ENCODE measurements at places on chromosomes 5 and 9.

DNA sequence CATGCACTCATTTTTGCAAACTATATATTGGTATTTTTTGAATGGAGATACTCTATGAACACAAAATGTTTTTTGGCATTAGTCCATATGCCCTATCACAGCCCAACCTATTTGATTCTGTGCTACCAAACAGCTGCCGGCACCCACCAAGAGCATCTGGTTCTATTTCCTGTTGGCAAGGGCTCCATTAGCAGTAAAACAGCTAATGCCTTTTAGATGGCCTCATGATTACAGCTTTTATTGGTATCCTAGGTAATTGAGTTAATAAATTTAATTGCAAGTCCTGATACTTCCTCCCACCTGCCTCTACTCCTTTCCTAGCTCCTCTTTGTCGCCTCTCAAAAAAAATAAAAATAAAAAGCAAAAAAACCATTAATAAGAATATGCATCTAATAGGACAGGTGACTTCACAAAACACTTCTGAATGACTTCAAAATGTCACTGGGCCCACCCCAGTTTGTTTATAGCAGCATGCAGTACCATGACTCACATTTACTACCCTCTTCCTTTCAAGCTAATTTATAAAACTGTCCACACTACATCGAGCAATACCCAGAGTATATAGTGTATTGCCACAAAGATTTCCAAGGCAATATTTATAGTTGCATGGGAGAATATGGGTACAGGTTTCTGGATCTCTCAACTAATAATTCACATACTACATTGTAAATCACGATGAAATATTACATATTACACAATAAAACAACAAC, 620.4 kb downstream of the SLCO4C1 start:
- DNase-seq, result no peak

DNA sequence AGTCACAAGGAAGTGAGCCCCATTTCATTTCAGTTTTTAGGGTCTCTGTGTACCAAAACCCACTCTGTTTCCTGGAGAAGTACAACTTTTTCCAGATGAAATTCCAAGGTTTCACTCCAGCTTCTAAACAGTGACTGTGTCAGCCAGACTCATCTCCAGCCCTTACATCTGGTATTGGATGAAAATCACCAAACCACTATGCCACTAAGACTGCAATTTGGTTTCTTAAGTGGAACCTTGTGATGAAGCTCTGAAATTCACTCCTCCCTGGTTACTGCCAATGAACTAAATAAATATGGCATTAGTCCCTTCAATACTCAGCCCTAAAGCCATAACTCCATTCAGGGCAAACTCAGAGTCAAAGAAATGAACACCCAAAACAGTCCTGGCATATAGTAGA, 211.2 kb upstream of the DAPK1 start:
- no peak for DNase-seq

DNA sequence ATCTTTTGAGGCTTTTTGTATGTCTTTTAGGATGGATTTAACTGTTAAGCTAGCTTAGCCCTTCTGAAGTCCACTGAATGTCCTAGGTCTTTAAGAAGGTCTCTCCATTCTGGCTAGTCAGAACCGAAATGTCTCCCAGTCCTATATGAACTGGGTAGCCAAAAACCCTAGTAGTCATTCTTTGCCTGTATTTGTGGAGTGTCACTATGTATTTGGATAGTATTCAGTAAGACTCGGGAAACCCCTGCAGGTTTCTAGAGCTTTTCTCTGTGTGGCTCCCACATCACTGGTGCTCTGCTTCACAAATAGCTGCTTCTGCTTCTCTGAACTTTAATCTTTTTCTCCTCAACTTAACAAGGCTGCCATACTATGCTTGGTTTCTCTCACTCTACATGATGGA, 68.0 kb downstream of the RIC1 start:
- no peak for DNase-seq

GRCh38 chr9:90722071-90722470, 79.4 kb upstream of the DIRAS2 start:
- DNase-seq, result no peak

GRCh38 chr9:105198023-105198422, 46.4 kb upstream of the SLC44A1 start:
- DNase-seq, result no peak

DNA sequence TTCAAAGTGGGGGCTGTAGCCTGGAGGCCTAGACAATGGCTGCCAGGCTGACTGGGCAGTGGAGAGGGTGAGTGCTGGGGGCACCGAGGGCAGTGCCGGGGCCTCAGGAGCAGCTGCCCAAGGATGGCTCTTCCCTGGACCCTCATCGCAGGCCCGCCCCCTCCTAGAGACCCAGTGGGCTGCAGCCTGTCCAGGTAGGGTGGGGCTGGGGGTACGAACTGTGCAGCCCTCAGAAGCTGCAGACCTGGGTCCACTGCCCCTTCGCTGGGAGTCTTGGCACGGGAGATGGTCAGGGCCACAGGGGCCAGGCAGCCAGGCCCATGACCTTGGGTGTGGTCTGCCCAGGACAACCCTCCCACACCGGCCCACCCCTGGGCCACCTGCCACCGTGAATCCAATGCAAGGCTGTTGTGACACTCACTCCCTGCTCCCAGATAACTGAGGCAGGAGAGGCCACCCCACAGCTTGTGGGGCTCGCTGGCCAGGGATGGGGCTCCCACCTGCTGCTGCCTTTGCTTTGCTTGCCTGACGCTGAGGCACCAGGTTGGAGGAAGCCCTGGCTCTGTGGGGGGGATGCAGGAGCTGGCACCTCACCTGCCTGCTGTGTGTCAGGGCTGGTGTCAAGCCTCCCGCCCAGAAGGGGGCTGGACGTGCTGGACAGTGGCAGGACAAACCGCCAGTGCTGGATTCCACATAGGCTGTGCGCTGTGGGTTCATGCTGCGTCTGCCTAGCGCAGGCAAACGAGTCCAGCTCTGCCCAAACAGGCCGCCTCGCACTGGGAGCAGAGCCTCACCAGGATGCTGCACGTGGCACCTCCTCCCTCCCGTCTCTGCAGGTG, 23.1 kb upstream of the SLC9A3 start:
- DNase-seq, result no peak

- peak; percentile 45 for DNase-seq
Measured at GRCh38 chr9:32581512-32582143, 8.7 kb upstream of the NDUFB6 start.

- no peak for DNase-seq
Measured at GRCh38 chr9:37776328-37776727, 8.5 kb downstream of the EXOSC3 start.

- no peak for DNase-seq
Measured at GRCh38 chr5:112002376-112002775, 245.4 kb upstream of the NREP start.

DNA sequence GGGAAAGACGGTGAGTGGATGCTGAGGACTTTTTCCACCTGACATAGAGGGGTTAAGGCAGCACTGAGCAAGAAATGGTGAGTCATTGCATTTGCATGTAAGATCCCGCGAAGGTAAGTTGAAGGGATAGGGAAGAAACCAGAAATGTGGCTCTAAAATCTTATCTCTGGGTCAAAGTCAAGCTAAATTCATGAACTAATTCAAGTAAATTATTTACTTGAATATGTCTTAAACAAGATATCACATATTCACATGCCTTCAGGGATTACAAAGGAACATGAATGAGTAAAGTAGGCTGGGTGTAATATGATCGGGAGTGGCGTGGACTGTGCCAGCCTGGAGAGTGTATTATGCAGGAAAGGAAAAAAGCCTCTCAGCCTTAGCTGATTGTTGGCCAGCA, 74.4 kb upstream of the EQTN start:
- peak; percentile 83 for DNase-seq

- DNase-seq, result peak; percentile 71
Measured at GRCh38 chr5:172454358-172455086, at the start of gene SH3PXD2B. SH3PXD2B (minus strand) TSS chr5:172454525; CDS start chr5:172454352, 173 bp downstream.

- no peak for DNase-seq
Measured at GRCh38 chr5:65742565-65743231, 20.7 kb downstream of the NLN start.

GRCh38 chr5:111627862-111628261, 115.5 kb upstream of the STARD4 start:
- no peak for DNase-seq

DNA sequence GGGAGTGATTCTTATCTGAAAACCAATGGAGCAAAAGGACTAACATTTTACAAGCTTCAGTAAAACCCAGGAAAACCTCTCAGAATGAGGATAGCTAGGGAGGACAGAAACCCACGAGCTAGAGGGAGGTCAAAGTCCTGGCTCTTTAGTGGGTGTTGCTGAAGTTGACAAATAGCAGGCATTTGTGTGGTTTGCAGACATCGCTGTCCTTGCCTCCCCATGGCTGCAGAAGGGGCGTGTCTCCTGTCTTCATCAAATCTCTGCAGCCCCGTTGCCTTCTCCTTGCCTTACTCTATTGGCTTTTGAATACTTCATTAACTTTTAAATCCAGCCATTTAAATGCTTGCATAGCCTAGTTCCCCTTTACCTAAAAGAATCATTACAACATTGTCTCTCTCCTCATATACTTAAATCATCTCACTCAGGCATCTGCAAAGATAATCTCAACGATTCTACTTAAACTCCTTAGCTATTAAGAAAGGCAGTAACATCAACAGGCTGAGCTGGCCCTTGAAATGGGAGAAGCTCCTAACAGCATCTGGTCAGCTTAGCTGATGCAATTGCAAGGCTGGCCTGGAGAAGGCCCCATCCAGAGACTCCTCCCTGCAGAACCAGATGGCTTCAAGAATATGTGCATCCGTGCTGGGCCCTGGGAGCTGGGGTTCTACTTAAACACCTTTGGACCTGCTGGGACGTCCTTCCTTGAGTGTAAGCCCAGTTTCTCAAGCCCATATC, 152.8 kb upstream of the TAS2R1 start:
- no peak for DNase-seq

GRCh38 chr9:126112135-126112720, 214.4 kb upstream of the MVB12B start:
- no peak for DNase-seq

GRCh38 chr9:93682155-93682968, 106.0 kb downstream of the PHF2 start:
- peak; percentile 57 for DNase-seq

DNA sequence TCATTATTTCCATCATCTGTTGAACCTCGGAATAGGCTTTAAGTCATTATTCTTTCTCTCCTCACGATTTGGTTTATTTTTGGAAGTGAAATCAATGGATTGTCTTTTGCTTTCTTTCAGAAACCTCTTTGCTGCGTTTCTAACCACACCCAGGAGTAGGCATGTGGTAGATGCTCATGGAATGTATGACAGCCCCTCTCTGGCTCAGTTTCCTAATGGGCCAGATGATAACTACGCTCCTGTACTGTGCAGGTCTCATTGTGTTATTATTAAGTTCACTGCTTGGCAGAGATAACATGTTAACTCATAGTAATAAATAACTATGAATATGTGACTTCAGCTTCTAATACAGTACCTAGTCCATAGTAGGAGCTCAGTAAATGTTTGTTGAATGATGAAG, 175.5 kb upstream of the KLF4 start:
- no peak for DNase-seq
